ENCODE measurements at places on chromosomes 1 and 21. TPM values are rescaled to one million over a fixed set of nuclear protein-coding genes. Genes with fewer than 3 reads are reported as not detected.
A peak's percentile ranks its signal among the peaks of the same experiment; 100 is the strongest.

VWA5B1 gene
- total RNA-seq, result not detected

- DNase-seq, result no peak
- peaks cover 2% of the 10 kb centered on the region for H3K27me3 ChIP-seq
- peak overlapping the region; percentile 55 for H3K27ac ChIP-seq
- no peaks in the 10 kb centered on the region for H3K36me3 ChIP-seq
These were observed 264.6 kb downstream of the DUSP10 start for GRCh38 chr1:221477252-221477651.

- no peak overlapping the region for H3K4me3 ChIP-seq
- no peaks in the 10 kb centered on the region for H3K27me3 ChIP-seq
- no peaks in the 10 kb centered on the region for H3K36me3 ChIP-seq
- DNase-seq, result peak; percentile 49
These were observed 14.8 kb upstream of the METTL18 start for GRCh38 chr1:169809370-169810095.

DNA sequence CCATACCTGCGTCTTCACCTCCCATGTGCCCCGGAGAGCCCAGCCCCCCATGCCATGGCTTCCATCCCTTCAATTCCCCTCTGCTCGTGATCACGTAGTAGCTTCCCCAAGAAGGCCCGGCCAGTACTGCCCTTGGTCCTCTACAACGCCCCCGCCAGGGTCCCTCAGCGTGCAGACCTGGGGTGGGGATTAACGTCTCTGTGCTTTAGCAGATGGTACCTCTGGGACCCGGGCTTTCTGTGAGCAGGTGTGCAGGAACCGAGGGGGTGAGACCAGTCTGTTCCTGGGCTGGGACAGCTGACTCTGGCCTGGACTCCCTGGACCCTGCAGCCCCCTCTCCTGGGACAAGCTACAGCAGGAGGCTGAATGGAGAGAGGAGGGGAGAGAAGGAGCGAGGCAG is 1.2 kb downstream of the PLCH2 start:
- H3K4me3 ChIP-seq, result no peak overlapping the region
- DNase-seq, result no peak
- H3K27me3 ChIP-seq, result peaks cover 15% of the 10 kb centered on the region
- H3K27ac ChIP-seq, result no peak overlapping the region
- no peaks in the 10 kb centered on the region for H3K36me3 ChIP-seq

DNA sequence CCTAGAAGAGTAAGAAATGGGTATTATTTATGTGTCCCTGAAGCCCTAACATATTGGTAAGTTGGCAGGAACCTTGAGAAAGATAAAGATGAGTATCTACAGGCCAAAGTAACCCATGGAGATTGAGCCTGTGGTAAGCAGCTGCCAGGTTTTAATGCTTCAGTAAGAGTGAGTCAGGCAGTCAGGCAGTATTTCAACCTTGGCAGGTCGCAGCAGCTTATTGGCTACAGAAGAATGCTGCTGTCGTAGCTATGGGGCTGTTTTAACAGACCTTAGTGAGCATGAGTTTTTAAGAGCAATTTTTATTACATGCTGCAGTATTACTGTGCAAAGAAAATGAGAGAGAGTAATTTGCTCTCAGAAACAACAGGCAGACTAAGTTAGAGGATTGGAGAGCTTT is 10.3 kb upstream of the SLC30A10 start:
- H3K4me1 ChIP-seq, result no peaks in the 10 kb centered on the region
- peak; percentile 3 for DNase-seq
- no peak overlapping the region for H3K27ac ChIP-seq
- no peaks in the 10 kb centered on the region for H3K27me3 ChIP-seq
- no peak overlapping the region for H3K4me3 ChIP-seq
- peaks cover 5% of the 10 kb centered on the region for H3K36me3 ChIP-seq

DNA sequence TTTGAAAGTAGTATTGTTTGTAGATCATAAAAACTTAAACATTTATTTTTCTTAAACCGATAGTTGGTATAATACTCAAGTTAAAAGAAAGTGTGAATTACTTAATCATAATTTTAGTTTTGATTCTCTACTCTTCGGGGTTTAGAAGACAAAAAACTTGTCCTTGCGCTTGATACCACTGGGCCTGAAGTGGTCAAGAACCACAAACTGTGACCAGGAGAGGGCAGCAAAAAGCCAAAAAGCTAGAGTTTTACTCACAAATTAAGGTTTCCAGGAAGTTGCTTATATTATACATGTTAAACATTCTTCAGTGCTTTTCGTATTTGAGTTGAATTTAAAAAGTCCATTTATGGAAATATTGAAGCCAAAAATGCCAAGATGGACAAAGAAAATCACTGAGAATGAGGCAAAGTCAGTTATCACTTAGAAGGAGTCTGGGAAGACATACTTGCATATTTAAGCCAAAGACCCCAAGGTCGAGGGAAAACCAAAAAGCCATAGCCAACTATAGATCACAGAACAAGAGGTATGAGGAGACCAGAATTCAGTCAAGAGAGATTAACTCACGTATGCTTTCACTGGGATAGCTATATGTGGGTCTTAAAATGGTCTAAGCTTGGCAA is 34.2 kb downstream of the EFCAB7 start:
- no peaks in the 10 kb centered on the region for H3K36me3 ChIP-seq
- H3K4me1 ChIP-seq, result peaks cover 6% of the 10 kb centered on the region
- H3K4me3 ChIP-seq, result no peak overlapping the region
- H3K27ac ChIP-seq, result no peak overlapping the region

GRCh38 chr1:232528472-232529089 is 101.4 kb downstream of the SIPA1L2 start:
- no peaks in the 10 kb centered on the region for H3K27me3 ChIP-seq
- no peak overlapping the region for H3K4me3 ChIP-seq
- H3K4me1 ChIP-seq, result no peaks in the 10 kb centered on the region
- peaks cover 5% of the 10 kb centered on the region for H3K36me3 ChIP-seq
- DNase-seq, result no peak
- H3K27ac ChIP-seq, result no peak overlapping the region
